Bronchial epithelial cell (primary cell): ENCODE measurements at places on chromosomes 6 and 20. TPM values are rescaled to one million over a fixed set of nuclear protein-coding genes. Genes with fewer than 3 reads are reported as not detected.

PPP1R3G gene
- 1.8 and 1.9 TPM in 2 replicates for total RNA-seq

DNA sequence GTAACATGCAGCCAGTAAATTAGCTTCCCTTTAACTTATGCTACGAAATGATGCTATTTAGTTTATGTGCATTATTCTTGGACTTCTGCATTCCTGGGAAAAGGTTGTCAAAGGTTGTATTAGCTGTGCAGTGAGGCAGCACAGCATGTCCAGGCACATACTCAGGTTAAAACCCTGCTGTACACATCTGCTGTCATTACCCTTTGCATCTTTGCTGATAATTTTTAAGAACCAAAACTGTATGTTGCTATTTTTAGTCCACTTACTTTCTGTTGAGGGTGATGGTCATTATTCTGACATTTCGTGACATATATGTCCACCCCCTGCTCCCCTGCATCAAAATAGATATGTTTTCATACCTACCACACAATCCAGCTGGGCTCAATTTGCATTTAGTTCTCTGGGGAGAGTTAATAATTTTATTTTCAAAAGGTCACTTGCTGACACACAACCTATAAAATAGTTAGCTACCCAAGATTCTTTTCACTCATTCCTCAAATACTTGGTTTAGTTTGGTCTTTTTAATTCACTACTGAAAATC is 142.5 kb upstream of the SPACA1 start:
- DNase-seq: peak; percentile 77

DNA sequence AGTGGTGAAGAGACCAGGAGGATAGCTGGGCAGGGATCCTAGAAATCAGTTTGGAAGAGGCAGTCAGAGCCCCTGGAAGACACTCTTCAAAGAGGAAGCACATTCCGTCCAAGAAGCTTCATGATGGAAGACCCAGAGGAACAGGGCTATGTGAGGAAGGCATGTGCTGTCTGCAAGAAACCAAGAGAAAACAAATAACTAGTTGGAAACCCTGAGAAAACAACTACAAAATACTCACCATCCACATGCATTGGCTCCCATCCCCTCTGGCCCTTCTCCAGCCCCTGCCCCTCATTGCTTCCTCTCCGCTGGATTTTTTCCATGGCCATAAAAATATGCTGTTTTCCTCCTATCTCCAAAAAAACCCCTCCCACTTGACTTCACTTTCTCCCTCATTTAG is 40.9 kb upstream of the SMOC2 start:
- DNase-seq: no peak

GRCh38 chr6:47014401-47014800 is 27.7 kb downstream of the ADGRF1 start:
- DNase-seq: no peak

- no peak for DNase-seq
Measured at GRCh38 chr6:91852252-91852651, 1265.4 kb upstream of the MAP3K7 start.

DNA sequence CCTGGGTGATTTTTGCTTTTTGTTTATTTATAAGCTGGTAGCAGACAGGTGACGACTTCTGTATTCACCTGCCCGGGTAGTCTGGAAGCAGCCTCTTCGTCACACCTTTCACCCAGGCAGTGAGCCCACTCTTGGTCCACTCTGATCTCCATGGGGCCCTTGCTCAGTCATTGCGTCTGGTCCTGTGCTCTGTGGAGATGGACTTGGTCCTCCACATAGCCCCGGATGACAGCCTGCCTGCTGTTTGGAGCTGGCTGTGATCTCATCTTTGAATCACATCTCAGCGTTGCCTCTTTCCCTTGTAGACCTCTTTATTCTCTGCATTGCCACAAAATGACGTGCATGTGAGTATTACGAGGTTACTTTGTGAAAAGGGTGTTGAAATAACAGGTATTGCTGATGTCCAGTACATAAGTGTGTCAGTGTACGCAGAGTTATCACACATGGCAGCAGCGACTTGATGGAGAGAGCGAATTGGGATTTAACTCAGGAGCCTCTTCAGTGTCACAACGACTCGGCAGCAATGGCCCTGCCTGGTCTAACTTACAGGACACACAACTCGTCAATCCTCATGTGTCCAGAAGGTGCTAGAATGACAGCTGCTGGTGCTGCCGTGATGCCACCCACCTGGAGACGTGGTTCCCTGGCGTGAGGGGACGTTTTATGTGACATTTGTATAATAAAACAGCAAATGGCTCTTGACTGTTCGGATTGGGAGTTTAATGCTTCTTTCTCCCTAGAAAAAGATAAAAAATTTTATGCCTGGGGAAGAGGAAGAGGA is 24.2 kb upstream of the FRMD1 start:
- no peak for DNase-seq
